ENCODE measurements at places on chromosomes 5 and 9.

DNA sequence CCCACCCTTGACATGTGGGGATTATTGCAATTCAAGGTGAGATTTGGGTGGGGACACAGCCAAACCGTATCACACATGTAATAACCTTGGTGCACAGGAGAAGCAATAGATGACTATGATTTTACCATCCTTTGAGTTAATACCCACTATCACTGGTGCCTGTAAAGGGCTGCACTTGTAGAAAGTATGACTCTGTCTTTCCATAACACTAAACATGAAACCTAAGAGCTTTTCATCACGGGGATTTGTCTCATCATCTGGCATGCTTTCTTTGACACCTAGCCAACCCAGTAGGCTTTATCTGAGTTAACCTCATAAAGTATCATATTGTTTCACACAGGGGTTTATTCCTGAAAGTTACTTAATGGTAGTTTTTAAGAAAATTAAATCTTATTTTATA, 188.9 kb upstream of the TNC start:
- no peak for DNase-seq

GRCh38 chr5:161333194-161333880, 213.2 kb downstream of the GABRB2 start:
- no peak for DNase-seq

- DNase-seq = no peak
Observed at GRCh38 chr5:123028222-123028621, 8.3 kb downstream of the PPIC start.

- no peak for DNase-seq
Observed at GRCh38 chr9:134666208-134666607, 24.6 kb downstream of the COL5A1 start.

- DNase-seq = peak; percentile 30
Observed at GRCh38 chr5:112691758-112692157, 45.9 kb upstream of the APC start.

- DNase-seq = no peak
Observed at GRCh38 chr9:37944266-37944650, 40.3 kb upstream of the SLC25A51 start.

DNA sequence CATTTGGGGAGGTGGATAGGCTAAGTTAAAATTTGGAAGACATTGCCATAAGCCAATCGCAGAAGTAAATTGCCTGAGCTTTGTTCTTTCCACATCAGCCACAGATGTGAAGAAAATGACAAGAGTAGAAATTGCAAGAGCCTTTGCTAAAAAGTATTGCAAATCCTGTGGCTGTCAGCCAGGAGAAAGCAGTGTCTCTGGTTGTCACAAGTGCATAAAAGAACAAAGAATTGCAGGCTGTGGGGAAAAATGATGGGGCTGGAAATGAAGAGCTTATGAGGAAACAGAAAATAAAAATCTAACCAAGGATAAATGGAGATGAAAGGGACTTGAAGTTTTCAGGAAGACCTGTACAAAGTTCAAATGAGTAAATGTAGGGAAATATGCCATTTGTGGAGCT, 344.8 kb downstream of the CSNK1G3 start:
- DNase-seq = no peak

DNA sequence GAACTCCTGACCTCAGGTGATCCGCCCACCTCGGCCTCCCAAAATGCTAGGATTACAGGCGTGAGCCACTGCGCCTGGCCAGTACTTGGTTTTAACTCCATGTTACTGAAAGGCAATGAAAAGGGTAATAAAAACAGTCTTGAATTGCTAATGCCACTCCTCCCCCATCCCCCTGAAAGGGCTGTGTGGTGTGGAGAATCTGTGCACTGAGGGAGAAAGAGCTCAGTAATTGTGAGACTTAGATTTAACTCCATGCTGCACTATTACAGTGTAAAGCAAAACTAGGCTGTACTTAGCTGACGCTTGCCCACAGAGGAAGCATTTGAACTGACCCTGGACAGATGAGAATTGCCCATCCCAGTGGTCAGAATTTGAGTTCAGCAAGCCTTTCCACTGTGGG, 1662.4 kb upstream of the ACO1 start:
- no peak for DNase-seq

- DNase-seq = no peak
Observed at GRCh38 chr5:81353189-81353588, 40.7 kb downstream of the ACOT12 start.

DNA sequence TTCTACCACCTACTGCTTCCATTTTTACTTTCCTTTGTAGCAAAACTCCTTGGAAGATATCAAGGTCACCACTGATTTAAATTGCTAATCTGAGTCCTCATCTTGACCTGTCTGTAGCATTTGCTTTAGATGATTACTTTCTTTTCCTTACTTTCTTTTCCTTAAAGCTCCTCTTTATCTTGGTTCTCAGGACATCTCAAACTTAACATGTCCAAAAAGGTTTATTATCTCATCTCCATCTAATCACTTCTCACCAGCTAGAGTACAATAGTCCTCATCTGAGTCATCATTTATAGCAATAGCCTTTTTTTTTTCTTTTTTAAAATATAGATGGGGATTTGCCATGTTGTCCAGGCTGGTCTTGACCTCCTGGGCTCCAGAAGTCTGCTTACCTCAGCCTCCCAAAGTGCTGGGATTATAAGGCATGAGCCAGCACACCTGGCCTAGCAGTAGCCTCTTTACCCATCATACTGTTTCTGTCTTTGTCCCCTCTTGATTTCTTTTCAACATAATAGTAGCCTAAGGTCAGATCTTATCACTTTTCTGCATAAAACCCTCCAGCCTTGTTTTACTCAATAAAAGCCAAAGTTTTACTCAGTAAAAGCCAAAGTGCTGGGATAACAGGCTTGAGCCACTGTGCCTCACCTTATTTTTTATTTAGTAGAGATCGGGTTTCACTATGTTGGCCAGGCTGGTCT, 32.9 kb upstream of the GPR21 start:
- no peak for DNase-seq

GRCh38 chr5:40572391-40572790, 107.3 kb upstream of the PTGER4 start:
- no peak for DNase-seq

DNA sequence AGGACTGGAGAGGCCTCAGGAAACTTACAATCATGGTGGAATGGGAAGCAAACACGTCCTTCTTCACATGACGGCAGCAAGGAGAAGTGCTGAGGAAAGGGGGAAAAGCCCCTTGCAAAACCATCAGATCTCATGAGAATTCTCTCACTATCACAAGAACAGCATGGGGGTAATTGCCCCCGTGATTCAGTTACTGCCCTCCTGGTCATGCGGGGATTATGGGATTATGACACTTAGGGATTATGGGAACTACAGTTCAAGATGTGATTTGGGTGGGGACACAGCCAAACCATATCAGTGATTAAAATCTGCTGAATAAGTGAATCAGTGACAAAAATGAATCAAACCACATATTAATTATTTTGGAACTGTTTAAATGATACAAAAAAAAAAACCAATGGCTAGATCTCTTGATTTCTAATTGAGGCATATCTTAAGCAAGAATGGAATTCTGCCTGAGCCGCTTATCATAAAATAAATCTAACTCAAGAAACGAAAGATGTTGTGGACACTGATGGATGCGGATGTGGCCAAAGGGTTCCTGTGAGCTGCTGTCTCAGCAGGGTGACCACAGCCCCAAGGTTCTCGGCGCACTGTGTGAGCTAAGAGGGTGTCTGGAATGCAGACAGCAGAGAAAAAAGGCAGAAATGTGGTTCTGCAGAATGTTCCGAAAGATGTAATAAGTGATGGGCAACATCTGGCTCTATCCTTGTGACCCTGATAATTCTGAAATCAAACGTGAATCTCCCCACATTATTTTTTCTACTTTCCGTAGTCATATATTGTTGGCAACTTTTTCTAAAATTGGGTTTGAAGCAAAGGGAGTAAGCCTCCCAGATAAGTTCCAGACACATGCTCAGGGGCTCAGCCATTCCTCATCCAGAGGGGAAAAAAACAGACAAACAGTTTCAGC, 107.2 kb upstream of the ICE1 start:
- no peak for DNase-seq

- DNase-seq = no peak
Observed at GRCh38 chr5:155085282-155085989, 71.9 kb downstream of the KIF4B start.

DNA sequence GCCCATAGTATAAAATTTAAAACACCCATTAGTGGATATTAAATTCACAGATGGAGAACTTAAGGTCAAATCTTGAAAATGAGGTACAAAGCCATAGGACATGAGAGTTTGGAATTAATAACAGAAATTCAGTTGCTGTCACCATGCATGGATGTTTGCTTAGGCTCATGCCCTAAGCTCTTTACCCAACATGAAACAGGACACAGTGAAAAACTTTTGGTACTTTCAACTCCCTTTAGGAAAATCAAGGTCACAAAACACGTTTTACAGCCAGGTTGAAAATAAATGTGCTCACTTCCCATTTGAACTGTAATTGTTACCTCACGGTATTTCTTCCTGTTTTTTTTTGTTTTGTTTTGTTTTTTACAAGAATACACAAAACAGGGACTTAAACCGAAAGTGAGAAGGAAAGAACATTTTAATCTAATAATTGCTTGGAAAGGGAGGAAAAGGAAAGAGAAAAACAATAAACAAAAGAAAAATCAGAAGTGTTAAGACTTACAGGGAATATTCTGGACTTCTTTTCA, 6.1 kb upstream of the TOPORS start:
- DNase-seq = no peak

DNA sequence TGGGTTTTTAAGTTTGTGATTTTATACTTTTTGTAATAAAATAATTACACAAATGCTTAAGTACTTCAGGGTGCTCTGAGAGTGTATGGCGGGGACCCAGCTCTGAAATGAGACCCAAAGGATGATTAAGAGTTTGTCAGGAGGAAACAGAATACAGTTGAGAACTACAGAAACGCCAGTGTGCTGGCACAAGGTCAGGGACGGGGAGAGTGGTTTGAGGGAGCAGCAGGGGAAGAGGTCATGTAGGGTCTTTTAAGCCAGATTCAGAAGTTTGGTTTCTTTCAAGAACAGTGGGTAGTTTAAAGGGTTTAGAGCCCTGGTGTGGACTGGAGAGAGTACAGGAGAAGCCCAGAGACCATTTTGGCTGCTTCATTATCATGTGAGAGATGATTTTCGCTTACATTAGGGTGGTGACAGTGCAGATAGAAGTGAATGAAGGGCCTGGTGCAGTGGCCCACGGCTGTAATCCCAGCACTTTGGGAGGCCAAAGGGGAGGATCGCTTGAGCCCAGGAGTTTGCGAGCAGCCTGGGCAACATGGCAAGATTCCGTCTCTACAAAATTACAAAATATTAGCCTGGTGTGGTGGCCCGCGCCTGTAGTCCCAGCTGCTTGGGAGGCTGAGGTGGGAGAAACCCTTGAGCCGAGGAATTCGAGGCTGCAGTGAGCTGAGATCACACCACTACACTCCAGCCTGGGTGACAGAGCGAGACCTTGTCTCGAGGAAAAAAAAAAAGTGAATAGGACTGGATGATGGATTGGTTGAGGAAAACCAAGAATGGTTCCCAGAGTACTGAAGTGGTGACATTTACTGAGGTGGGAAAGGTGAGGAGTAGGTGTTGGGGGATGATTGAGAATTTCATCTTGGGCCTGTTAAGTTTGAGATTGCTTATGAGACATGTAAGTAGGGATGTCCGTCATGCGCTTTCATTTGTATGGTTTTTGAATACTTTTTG, 1.4 kb upstream of the ETF1 start:
- DNase-seq = peak; percentile 21

- DNase-seq = no peak
Observed at GRCh38 chr5:37495668-37496347, 116.7 kb downstream of the WDR70 start.

DNA sequence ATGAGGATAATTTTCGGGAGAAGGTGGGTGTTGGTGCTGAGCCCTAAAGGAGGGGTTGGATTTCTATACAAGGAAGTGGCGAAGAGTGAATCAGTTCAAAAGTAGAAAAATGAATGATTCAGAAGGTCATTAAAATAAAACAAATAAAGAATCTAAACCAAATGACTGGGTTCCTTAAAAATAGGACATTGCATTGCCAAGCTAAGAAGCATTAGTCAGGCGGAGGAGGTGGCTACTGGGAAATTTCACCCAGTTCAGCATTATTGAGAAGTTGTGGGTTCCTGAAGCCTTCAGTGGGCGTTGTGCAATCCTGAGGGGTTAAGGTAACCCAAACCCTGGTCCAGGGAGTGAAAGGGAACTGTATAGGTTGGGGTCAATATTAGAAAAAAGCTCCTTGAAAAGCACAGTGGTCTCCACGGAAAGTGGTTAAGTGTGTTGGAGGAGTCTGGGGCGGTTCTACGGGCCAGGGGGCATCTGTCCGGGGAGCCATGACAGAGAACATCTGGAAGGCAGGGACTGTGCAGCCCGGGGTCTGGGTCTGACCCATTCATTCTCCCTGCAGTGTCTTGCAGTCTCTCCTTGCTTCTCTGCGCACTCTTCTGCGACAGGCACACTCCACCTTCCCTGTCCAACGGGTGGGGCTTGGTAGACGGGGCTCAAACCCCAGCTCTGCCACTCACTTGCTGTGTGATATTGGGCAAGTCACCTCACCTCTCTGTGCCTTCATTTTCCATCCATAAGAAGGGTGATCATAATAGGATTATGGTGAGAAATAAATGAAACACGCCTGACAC, 27.6 kb upstream of the DUSP1 start:
- DNase-seq = peak; percentile 28

GRCh38 chr9:82560457-82560904, 502.5 kb downstream of the RASEF start:
- no peak for DNase-seq

DNA sequence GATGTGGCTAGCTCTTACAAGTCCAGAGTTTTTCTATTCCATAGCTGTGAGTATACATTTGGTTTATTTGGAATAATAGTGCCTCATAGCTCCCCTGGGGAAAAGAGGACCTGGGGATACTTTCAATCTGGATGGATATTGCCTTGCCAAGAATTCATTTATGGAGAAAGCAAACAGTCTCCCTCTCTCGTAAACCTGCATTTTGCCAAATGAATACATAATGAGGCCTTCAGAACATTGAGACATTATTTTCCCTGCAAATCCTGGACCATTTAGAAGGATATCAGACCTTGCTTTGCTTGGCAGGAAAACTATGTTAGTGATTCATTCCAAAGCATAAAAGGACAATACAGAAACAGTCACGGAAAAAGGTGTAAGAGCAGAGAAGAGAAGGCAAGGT, 569.6 kb upstream of the BRINP1 start:
- DNase-seq = no peak

GRCh38 chr5:138438724-138439476, at the start of gene REEP2:
REEP2 (plus strand) TSS chr5:138439057; CDS start chr5:138439209, 152 bp downstream.
- DNase-seq = peak; percentile 56

GRCh38 chr5:37896159-37896558, 56.3 kb upstream of the GDNF start:
- DNase-seq = no peak
